ENCODE measurements at places on chromosomes 6 and 20.

- no peak for DNase-seq
Measured at GRCh38 chr6:56445818-56446217, 196.9 kb downstream of the DST start.

GRCh38 chr20:51815383-51816076, 13.2 kb upstream of the SALL4 start:
- DNase-seq = no peak

DNA sequence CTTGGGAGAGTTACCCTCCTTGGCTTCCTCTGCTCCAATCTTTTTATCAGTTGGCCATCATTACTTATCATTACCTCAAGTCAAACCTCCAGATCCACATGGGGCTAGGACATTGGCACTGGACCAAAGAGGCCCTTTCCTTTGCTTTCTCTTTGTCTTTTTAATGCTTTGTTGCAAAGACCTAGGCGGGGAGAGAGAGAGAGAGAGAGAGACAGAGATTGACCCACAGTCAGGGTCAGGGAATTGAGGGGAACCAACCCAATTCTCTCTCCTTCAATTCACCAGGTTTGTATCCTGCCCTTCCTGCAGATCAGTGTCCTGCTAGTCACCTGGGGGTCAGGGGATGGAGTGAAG, 3.5 kb upstream of the VEGFA start:
- no peak for DNase-seq

DNA sequence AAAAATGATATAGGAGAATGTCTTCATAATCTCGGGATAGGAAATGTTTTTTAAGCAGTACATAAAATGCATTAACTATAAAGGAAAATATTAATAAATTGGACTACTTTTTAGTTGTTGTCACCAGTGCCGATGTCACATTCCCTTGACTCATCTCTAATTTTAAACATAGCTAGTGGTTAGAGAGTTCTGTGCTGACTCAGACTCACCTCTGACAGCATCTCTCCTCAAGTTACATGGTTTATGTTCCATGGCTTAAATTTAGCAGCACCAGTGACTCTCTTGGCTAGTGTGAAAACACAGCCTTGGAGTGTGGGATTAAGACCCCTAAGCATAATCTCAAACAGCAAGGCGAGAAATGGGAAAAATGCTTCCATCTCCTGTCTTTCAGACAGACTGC, 311.8 kb upstream of the MMS22L start:
- DNase-seq = no peak

GRCh38 chr6:30615219-30615957, 1.7 kb downstream of the PPP1R10 start:
- no peak for DNase-seq

- peak; percentile 55 for DNase-seq
Measured at GRCh38 chr20:63941282-63942081, 14.7 kb downstream of the UCKL1 start.

GRCh38 chr20:40497899-40498691, 190.9 kb downstream of the MAFB start:
- peak; percentile 25 for DNase-seq

GRCh38 chr6:143691900-143692636, 14.3 kb downstream of the PHACTR2 start:
- DNase-seq = no peak

DNA sequence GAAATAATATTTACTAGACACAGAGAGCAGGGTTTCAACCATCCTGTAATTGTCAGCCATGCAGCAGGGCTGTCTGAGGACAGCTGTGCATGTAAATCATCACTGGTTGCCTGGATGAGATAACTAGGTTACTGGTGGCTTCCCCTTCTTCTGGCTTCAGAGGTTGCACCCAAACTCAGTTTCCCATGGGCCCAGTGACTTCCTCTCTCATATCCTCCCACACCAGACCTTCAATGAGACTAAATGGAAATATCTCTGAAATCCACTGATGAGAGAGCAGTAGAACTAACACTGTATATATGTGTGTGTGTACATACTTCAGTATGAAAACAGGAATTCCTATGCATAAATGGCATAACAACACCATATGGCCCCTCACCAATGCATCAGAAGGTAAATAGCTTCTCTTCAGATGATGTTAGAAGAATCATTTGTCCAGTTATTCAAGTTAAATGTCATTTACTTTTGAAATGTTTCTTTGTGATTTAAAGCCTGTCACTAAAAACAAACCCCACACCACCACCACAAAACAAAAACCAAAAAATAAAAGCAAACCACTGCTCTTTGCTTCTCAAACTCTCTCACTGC, 51.0 kb upstream of the IL20RA start:
- no peak for DNase-seq

DNA sequence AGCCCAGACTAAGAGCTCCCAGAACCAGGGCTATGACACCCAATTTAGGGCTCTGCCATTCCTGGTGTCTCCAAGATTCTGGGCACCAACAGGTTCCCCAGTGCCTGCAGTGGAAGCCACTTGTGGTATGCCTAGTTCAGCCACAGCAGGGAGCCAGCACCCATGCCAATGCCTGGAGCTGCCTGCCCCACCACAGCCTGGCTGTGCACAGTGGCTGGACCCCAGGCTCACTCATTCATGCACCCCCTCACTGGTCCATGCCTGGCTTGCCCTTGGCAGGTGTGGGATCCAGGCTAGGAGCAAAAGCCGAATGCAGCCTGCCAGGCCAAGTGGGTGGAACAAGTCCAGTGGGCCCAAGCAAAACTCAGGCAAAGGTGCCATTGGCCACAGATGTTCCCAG, 91.9 kb downstream of the MKKS start:
- no peak for DNase-seq

GRCh38 chr6:11264100-11264499, 31.6 kb upstream of the NEDD9 start:
- no peak for DNase-seq

GRCh38 chr20:16821211-16822089, 73.3 kb downstream of the OTOR start:
- DNase-seq = no peak

DNA sequence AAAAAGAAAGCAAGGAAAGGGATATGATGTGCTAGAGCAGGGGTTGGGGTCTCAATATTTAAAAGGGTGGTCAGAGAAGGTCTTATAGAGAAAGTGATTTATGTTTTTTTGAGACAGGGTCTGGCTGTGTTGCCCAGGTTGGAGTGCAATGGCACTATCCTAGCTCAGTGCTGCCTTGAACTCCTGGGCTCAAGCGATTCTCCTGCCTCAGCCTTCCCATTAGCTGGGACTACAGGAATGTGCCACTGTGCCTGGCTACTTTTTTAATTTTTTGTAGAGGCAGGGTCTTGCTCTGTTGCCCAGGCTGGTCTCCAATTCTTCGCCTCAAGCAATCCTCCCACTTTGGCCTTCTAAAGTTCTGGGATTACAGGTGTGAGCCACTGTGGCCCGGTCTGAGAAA, 433.3 kb downstream of the CDC5L start:
- no peak for DNase-seq

DNA sequence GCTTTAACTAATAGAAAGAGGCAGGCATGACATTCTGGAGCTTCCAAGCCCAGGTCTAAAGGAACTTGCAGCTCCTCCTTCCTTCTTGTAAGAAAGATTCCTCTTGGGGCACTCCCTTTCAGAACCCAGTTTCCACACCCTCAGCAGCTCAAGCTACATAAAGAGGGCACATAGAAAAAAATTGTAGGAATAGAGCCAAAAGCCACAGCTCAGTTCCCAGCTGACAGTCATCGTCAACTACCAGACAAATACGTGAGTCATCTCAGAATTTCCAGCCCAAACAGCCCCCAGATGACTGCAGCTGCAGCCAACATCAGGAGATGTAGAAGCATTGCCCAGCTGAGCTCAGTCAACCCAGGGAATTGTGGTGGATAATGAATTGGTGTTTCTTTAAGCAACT, 349.8 kb upstream of the ARID1B start:
- no peak for DNase-seq

- DNase-seq = no peak
Measured at GRCh38 chr6:1719922-1720321, 110.2 kb downstream of the FOXC1 start.

- no peak for DNase-seq
Measured at GRCh38 chr20:31969991-31970390, 2.0 kb downstream of the XKR7 start.

DNA sequence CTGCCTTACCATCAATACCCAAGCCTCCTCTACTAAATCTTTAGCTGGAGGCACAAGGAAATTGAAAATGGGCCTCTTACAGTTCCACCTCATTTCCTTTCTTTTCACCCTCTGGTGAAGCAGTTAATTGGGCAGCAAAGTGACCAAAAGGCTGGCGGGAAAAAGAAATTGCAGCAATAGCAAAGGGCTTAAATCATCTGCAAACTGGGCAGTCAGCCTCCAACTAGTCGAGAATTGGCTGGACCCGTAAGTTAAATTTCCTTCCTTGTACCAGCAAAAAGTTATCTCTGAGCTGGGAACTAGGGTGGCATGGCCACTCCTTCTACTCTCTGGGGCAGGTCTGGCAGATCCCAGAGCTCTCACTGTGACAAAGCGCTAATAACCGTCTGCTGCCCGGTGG, 33.5 kb downstream of the GHRH start:
- DNase-seq = no peak

DNA sequence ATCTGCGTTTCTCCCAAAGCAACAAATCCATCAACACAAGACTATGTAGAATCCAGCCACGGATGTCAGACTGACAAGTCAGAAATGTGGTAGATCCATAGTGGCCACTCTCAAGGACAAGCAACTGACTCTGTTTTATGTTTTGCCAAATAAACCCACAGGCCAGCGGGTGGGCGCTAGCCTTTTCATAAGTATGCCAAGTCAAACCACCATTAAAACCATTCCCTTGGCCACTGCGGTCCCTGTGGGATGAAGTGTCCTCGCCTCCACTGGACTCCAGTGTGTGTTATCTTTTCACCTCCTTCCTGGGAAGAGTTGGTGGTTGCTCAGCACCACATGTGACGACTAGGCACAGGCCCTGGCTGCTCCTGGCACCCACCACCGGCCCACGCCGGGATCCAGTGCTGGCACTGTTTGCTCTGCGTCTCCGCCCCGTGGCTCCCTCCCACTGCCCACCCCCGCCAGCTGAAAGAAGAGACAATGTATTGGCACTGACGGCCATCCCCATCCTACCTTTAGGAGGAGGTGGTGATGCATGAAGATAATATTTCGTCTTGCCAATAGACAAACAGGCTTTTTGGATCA, 103.4 kb downstream of the FOXC1 start:
- no peak for DNase-seq

DNA sequence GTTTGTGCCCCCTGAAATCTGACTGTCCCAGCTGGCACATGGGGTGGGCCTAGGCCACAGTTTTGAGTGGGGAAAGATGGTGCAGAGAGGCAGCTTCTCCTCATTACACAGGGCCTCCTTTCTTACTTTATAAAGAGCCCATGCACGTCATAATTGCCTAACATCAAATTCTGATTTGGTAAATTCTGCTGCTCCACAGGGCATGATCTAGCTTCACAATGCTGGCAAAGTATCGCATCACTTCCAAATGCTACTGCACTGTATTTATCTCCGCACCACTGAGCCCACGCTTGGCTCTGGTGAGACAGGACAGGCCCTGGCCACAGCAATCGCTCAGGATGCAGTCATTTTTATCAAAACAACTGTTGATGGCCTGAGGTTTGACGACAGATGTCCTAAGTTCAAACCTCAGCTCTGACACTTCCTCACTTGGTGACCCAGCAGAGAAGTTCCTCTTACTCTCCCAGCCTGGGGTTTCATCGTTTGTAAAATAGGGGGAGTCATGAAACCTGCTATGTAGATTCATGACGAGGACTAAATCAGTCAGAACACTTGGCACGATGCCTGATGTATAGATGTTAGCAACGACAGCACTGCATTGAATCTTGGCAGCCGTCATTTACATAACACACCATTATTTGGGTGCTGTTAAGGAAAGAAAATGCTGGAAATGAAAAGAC, 187.9 kb downstream of the TTLL2 start:
- DNase-seq = no peak

GRCh38 chr6:170276369-170277057, 14.4 kb downstream of the DLL1 start:
- no peak for DNase-seq

DNA sequence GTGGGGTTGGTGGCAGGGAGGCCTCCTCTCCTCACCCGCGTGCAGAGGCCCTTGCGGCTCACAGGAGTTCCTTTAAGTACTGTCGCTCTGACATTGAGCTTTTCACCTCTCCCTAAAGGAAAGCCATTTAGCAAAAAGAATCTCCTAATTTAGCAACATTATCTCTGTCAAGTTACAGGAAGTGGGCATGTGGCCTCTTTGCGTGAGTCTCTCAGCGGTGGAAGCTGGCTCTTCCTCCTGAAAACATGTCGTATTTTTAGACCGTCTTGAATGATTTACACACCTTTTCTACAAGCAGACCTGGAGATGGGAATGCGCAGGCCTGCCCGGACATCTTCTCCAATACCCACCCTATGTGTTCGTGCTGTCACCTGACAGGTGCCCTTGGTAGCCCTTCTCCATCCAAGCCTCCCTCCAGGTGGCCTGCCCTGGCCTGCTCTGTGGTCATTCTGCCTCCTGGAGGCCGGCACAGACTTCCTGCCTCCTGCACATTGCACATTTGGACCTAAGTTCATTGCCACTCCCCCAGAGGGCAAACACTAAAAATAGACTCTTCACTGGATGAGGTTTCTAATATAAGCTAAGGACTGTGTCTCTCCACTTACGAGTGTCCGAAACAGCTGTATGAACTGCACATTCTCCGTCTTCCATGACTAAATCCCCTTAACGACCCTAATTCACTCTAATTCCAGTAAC, 18.5 kb upstream of the PHACTR3 start:
- DNase-seq = no peak

GRCh38 chr6:11035616-11036350, 8.3 kb downstream of the ELOVL2 start:
- DNase-seq = no peak

GRCh38 chr20:6122873-6123648, at the start of gene FERMT1:
Gene FERMT1 (minus strand): TSS chr20:6123030. CDS start chr20:6119554, 3,476 bp downstream.
- DNase-seq = no peak

- no peak for DNase-seq
Measured at GRCh38 chr6:9112544-9112943, 677.2 kb upstream of the SLC35B3 start.

DNA sequence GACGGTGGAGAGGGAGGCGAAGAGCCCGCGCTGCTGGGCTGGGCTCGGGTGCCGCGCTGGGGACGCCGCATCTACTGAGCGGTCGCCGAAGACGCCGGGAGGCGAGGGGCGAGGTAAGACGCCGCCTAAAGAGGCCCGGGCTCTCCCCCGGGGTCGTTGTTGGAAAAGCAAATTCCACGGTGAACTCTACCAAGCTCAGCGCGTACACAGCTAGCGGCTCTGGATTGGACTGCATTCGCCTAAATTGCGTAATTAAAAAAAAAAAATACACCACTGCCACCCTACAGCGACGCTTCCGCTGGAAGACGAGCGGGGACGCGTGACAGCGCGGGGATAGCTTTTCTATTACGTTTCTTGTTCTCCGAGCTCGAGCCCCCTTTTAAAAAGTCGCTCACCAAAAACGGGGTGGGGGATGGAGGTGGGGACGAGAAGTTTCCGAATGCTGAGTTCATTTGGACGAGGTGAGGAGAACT, 92.0 kb upstream of the PRDM1 start:
- DNase-seq = no peak

GRCh38 chr6:122701666-122702065, 77.8 kb upstream of the FABP7 start:
- no peak for DNase-seq
